Mesothelial cell of epicardium (in vitro differentiated cells): ENCODE measurements at places on chromosomes 4 and X. TPM values are rescaled to one million over a fixed set of nuclear protein-coding genes. Genes with fewer than 3 reads are reported as not detected.

C4orf36 gene
- 0.73 to 1.6 TPM (median 1.5 TPM) in 3 replicates for total RNA-seq

ENPP6 gene
- total RNA-seq, result 0.11 to 0.38 TPM (median 0.22 TPM) in 3 replicates

KCND1 gene
- 5.1 to 6.1 TPM (median 5.6 TPM) in 3 replicates for total RNA-seq

CENPE gene
- 13.3 to 15.6 TPM (median 14.2 TPM) in 3 replicates for total RNA-seq

SPANXA1 gene
- total RNA-seq, result not detected in 3 replicates

CABS1 gene
- total RNA-seq, result 0.69 to 1.2 TPM (median 1.1 TPM) in 3 replicates
